ENCODE measurements at places on chromosomes 7 and 10.

GRCh38 chr7:111927353-111928019, 278.7 kb downstream of the DOCK4 start:
- no peak for DNase-seq

GRCh38 chr7:92848851-92849250, 12.5 kb upstream of the CDK6 start:
- no peak for DNase-seq

GRCh38 chr10:49324711-49325110, 25.7 kb downstream of the C10orf71 start:
- no peak for DNase-seq

- no peak for DNase-seq
Observed at GRCh38 chr7:111027396-111027795, 63.5 kb upstream of the LRRN3 start.

- DNase-seq: peak; percentile 42
Observed at GRCh38 chr10:14296065-14296709, 34.5 kb downstream of the FRMD4A start.

DNA sequence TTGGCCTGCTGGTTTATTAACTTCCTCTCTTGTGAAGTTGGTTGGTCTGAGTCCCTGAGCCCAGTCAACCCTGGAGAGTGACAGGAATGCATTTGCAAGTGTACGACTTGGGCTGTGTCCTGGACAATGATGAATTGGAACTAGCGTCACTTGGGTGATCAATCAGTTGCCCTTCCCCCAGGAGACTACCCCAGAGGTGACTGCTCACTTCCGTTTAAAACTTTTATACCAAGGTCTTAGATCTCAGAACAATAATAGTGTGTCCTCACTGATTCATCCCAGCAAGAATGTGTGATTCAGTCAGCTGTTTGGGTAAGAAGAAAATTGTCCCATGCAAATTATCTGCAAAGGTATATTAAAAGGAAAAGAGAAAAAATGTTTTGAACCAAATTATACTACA, 102.9 kb upstream of the ARMC3 start:
- no peak for DNase-seq

DNA sequence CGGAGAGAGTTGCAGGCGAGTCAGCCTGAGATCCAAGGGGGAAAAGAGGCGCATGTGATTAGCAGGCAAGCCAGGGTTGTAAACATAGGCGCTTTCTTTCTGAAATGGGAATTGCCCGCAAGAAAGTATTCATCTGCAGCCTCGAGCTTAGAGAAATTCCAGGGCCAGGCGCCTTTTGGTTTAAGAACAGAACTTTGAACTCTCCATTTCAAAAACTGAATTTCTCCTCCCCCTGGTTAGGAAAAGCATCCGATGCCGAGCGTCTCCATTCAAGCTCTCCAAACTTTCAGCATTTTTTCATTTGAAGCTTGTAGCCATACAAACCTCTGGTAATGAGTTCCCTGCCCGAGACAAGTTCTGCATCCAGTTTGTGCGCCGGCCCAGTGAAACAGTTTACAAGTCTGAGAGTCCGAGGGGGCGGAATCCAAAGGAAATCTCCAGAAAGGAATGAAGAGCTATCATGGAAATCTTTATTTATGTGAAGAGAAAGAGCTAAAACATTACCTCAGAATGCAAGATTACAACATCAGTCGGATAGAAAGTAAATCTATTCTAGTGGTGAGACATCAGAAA, 69.9 kb downstream of the FAM204A start:
- peak; percentile 4 for DNase-seq

- no peak for DNase-seq
Observed at GRCh38 chr7:135169141-135169963, 1.2 kb downstream of the CYREN start.

DNA sequence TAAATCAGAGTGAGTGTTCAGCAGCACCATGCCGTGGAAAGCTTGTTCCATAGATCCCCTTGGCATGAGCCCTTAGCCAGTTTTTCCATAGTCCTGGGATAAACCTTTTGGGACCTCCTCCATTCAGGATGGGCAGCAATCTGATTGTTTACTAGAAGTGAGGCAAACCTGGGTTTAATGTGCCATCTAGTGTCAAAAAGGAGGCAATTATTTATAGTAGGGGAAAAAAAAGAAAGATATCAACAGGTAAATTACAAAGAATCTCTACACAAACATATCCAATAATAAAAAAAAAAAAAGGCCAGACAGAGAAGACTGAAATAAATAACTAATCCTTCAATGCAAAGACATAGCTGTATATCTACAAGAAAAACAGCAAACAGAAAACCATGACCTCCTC, 229.0 kb upstream of the STK17A start:
- DNase-seq: no peak

- DNase-seq: no peak
Observed at GRCh38 chr7:40700653-40701421, 566.0 kb downstream of the SUGCT start.

DNA sequence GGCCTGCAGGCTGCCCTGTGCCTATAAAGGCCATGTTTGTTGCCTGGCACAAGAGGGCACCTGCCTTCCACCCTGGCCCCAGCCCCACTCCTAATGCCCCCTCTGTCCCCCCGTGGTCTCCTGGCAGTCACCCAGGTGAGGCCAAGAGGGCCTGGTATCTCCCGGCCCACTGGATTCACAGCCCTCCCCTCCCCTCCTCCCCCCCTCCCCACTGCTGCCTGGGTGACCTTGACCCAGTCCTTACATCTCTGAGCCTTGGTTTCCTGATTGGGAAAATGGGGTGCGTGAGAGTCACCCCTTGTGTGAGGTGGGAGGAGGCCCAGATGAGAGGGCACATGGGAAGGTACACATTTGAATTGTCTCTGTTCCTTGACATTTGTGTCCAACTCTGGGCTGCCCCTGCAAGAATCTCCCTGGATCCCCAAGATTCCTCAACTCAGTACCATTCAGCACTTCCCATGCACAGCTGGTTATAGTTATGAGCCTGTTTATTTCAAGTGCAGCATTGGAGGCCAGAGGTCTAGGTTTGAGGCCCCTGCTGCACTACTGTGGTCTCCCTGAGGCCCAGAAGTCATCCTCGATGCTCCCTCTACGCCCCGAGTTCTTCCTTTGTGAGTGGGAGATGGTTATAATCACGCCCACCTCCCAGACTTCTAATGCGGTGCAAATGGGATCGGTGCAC, 58.9 kb downstream of the TMEM270 start:
- no peak for DNase-seq

- no peak for DNase-seq
Observed at GRCh38 chr7:79951415-79951814, 183.2 kb upstream of the GNAI1 start.

DNA sequence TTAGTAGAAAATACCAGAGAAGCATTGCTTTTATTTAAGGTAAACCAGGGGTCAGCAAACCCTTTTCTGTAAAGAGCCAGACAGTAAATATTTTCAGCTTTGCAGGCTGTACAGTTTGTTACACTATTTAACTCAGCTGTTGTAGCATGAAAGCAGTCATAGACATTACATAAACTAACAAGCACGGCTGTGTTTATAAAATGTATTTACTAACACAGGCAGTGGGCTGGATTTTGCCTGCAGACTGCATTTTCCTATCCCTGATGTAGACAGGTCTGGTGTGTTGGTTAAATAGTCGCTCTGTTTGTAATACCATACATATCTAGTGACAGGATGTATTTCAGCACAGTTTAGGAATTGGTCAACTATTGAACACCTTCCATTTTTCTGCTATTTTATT, 129.3 kb downstream of the ST7 start:
- peak; percentile 26 for DNase-seq

DNA sequence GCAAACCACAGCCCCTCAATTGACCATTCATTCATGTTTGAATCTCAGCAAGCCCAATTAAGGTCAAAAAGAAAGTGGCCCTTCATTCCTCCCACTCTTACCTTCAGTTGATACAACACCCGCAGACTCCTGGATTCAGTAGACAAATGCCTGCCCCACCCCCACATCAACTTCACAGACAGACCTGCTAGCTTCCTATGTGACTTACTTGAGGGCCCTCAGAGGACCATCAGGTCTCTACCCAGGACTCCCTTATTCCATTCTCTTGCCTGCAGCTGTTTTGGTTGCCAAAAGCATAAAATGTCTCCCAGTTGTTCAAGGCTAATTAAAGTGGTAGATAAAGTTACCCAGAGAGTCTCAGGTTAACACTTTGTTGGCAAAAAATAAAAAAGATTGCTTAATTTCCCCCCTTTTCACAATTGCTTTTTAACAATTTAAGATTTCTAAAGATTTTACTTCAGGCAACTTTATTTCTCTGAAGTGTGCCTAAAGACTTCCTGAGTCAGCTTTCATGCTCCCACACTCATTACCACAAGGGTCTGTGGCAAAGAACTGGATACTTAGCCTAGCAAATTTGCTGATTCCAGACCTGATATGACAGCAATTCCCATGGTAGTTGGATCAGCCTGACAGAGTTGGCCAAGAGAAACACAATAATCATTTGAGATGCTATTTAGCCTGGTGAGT, 3.3 kb upstream of the MTERF1 start:
- no peak for DNase-seq

DNA sequence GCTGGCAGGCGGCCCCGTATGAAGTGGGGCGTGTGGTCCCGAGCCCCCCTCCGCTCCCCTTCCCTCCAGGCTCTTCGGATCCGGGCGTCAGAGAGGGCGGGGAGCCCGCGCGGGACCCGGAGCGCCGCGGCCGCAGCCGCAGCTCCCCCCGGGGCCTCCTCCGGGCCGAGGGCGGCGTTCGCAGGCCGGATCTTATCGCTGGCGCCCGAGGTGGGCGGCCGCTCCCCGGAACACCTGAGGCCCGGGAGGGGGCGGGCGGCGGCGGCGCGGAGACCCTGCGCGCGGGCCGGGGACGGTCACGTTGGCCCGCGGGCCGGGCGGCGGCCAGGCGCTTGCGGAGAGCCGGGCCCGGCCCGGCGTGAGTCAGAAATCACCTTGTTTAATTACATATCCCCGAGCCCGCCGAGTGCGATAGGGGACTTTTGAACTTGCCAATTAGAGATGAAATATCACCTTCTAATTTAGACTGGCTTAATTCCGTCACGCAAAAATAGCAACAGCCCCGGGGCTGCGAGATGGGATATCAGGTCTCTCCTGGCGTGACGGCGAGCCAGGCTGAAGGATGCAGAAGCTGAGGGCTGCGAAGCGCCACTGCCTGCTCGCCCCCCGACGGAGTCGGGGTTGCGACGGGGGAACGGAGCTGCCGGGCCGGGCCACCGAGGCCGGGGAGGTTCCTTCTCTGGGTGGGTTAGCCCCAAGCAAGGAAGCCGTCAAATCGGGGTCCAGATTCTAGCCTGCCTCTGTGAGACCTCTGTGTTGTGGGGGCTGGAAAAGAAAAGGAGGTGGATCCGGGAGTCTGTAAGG, 43.4 kb downstream of the LDB3 start:
- DNase-seq: peak; percentile 49

GRCh38 chr10:119694608-119695007, 31.2 kb upstream of the INPP5F start:
- DNase-seq: no peak

- DNase-seq: no peak
Observed at GRCh38 chr10:61138708-61139591, 195.0 kb upstream of the RHOBTB1 start.

DNA sequence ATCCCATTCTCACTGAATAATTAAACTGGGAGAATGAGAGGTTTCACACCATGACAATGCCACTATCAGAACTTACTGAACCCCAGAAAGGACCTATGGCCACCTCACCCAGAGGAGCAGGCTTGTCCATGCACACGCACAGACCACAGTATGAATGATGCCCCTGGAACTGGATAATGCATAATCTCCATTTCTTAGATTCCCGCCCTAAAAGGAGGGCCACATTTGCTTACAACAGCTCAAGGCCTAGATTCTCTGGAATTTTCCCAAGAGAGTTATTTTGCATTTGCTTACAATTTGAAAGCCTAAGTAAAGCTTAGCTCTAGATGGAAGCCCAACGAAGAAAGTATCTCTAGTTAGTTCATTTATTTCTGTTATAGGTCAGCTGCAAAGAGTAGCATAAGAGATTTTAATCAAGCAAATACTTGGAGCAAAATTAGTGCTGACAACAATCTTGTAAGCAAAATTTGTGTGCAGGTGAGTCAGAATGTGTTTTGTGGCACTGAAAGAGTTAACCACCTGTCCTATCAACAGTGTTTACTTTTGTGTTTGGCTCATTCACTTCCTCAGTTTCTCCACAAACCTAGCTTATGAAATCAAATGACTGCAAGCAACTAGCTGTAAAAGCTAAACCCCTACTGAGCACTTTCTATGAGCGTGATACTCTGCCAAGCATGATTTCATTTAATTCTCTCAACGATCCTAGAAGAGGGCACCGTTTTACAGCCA, 32.1 kb downstream of the ELMO1 start:
- DNase-seq: no peak

GRCh38 chr10:129305046-129305445, 162.0 kb upstream of the MGMT start:
- no peak for DNase-seq

GRCh38 chr7:30722671-30723070, 29.3 kb upstream of the INMT start:
- DNase-seq: no peak

DNA sequence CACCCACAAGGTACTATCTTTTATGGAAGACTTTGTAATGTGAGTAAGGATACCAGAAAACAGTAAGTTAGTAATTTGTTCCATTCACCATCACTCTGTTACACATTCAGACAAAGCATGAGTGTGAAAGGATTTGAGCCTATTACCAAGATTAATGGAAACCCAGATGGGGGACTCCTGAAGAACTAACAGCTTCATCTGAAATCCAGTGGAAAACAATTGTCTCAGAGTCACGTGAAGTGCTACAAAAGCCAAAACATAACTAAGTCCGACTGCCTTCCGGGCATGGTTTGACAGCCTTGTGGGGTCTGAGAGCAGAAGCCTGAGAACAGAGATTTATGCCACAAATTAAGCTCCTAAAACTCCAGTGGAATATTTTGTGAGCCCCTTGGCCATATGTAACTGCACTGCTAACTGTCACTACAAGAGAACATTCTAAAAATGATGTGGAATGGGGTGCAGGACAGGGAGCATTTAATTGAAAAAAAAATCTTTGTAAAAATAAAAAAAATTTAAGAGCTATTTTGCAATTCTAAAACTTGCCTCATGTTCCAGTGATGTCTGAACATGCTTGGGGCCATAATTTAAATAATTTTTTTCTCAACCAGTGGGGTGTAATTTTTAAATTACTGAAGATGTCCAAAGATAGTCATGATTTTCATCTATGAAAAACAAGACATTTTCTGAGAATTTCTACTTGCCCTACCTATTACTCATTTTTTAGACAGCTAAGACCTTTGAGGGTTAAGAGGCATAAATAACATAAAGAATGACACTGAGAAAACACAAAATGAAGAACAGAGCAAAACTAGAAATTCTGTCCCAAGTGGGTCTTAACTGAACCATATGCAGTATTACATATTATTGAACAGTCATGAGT, 555.0 kb downstream of the INHBA start:
- DNase-seq: peak; percentile 12
